Hepatocyte (in vitro differentiated cells): ENCODE measurements at places on chromosomes 3 and 15. TPM values are rescaled to one million over a fixed set of nuclear protein-coding genes. Genes with fewer than 3 reads are reported as not detected.
A peak's percentile ranks its signal among the peaks of the same experiment; 100 is the strongest.

- DNase-seq = no peak
These were observed 4.4 kb upstream of the FOXP1 start for GRCh38 chr3:71587958-71588357.

DNA sequence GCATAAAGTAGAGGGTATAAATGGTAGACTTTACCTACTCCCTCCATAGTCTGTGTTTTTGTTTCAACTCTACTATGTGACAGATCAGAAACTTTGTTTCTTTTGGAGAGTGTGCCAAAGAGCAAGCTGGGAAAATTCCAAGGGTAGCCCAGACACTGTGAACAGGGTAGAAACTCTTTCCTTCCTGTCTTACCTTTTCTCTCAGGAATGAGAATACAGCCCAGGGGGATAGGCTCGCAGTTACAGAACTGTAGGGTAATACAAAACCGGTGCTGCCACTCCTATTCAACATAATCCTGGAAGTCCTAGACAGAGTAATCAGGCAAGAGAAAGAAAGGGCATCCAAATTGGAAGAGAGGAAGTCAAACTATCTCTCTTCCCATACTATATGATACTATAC, 256.3 kb downstream of the CPNE4 start:
- DNase-seq = no peak

GRCh38 chr15:41780266-41780665, 6.0 kb downstream of the MAPKBP1 start:
- DNase-seq = peak; percentile 8

DNA sequence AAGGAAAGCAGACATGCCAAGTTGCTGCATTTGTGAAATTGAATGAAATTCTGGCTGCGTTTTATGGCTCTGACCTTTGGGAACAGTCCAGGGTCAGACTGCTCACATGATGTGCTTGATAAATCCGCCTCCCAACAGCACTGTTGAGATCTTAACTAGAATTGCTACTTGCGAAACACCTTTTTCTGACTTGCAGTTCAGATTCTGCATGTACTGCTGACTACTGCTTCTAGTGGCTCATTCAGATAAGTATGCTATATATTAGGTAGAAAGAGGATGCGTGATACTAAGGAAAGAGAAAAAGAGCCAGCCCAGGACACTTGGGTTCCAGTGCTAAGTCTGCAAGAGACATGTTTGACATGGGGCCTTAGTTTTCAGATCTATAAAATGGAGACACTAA, 129.4 kb downstream of the LPP start:
- DNase-seq = peak; percentile 65

- no peak for DNase-seq
These were observed 88.2 kb upstream of the LMCD1 start for GRCh38 chr3:8413337-8413926.

- DNase-seq = peak; percentile 54
These were observed 692.8 kb downstream of the AGBL1 start for GRCh38 chr15:86772369-86773059.

- no peak for DNase-seq
These were observed 79.5 kb upstream of the PCSK6 start for GRCh38 chr15:101568821-101569555.

DNA sequence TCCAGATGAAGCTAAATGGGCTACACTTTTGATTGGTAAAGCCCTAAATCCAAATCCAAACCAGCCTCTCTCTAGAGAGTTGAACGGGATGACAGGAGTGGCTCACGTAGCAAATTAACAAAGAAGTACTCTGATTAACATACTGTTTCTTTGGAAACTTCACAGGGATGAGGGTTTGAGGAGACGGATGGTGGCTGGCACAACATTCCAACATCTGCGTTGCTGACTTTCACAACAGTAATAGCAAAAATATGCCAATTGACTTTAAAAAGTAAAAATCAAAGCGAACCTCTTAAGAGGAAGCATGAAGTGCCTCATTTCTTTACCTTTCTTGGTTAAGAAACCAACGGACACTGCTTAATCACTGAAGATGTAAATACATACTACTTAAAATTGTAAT, 181.4 kb downstream of the TBL1XR1 start:
- no peak for DNase-seq

GRCh38 chr3:155318740-155319139, 25.3 kb upstream of the STRIT1 start:
- no peak for DNase-seq

- DNase-seq = peak; percentile 54
These were observed 906.0 kb upstream of the ALCAM start for GRCh38 chr3:104460477-104461406.

DNA sequence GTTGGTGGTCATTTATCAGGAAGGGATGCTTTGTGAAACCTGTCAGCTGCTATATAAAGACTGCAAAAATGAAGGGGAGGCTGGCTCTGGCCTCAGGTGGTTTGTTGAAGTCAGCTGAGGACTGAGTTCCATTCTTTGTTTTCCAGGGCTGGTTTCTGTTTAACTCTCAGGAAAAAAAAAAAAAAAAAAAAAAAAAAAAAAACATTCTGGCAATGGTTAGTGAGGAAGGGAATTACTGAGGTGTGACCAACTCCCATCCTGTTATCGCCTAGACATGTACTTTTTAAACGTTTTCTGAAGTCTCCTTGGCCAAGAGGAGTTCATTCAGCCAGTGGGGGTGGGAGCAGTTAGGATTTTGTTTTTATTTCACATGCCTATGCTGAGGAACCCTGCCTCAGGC, 316.3 kb downstream of the OXSM start:
- peak; percentile 9 for DNase-seq

- DNase-seq = peak; percentile 60
These were observed 675 bp downstream of the RBM15B start for GRCh38 chr3:51391566-51392354.

GRCh38 chr3:182908471-182908870, 71.9 kb downstream of the DCUN1D1 start:
- DNase-seq = no peak

- no peak for DNase-seq
These were observed 91.0 kb upstream of the MB21D2 start for GRCh38 chr3:193008654-193009053.

DNA sequence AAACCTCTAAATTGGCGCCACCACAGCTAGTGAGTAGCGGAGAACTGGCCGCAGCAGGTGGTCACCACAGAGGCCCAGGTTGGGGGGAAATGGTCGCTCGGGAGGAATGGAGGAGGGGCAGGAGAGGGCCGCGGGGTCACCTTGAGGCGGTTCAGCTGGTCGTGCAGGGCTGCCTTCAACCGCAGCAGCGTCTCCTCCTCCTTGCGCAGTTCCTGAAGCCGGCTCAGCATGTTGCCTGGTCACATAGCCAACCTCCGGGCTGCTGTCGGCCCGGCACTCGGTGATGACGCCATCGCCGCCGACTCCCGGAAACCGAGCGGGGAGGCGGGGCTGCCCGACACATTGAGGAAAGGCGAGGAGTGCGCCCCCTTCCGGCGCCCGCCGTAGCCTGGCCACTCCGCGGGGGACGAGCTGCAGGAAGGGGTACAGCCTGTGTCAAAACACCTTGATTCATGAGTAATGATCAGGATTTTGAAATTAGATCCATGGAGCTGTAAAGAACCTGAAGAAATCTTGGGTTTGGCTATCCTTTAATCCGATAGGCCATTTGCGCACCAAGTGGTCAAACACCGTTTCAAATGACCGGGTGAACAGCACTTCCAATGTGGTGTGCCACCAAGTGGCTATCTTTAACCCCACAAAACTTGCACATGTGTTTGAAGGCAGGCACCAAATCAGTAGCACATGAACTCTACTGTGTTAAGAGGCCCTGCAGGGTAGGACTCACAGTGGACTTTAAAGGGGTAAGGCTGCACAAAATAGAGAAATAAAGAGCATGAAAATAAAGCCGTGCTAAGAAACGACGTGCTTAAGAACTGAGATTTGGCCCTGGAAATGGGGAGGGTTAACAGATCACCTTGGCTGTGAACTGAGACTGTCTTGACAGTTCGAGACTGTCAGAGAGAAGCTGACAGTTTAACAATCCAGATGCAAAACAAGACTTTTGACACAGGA, at the start of gene SNAPC5:
TSS of gene SNAPC5 (minus strand) at position 261 of the 954 bp plus-strand sequence. CDS start at position 230, 31 bp downstream.
- DNase-seq = peak; percentile 98

DNA sequence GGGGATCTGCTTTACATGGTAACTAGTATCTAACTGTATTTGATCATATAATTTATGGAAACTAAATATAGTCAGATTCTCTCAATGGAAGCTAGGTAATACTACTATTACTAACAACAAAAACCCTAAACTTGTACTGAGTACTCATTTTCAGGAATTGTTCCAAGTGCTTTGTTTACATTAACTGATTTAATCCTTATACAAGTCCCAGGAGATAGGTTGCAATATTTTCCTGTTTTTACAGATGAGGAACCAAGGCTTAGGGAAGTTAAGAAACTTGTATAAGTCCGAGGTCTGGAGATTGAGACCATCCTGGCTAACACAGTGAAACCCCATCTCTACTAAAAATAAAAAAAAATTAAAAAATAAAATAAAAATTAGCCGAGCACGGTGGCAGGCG, 7.5 kb upstream of the MTHFS start:
- DNase-seq = no peak

GRCh38 chr3:171462224-171462623, 2.0 kb upstream of the TNIK start:
- DNase-seq = no peak

- no peak for DNase-seq
These were observed 2.3 kb downstream of the PLA2G4E start for GRCh38 chr15:42018306-42019224.

- no peak for DNase-seq
These were observed 188.2 kb downstream of the ITPR1 start for GRCh38 chr3:4681301-4681700.

GRCh38 chr15:70519004-70519365, 244.4 kb downstream of the UACA start:
- DNase-seq = no peak

- peak; percentile 65 for DNase-seq
These were observed 87.6 kb downstream of the FOXP1 start for GRCh38 chr3:71495708-71496472.

- DNase-seq = no peak
These were observed 8.5 kb downstream of the GYG1 start for GRCh38 chr3:148999806-149000205.

- DNase-seq = no peak
These were observed 37.6 kb upstream of the ATP11B start for GRCh38 chr3:182755712-182756111.

DNA sequence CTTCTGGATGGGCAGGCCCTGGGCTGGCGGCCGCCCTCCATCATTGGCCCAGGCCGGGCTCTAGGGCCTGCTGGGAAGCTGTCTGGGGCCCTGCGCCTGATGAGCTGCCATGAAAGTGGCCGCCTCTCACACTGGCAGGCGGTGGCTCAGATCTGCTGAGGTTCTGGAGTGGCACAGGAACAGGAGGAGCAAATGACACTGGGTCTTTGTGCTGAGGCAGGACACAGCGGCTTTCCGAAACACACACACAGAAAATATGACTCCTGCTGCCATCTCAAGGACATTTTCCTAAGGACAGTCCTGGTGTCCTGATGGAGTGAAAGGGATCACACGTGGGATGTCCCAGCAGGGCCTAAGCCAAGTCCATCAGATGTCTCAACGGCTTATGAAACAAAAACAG, 103.5 kb downstream of the NUP210 start:
- DNase-seq = no peak

- DNase-seq = no peak
These were observed 9.3 kb downstream of the GPR160 start for GRCh38 chr3:170047133-170047404.

DNA sequence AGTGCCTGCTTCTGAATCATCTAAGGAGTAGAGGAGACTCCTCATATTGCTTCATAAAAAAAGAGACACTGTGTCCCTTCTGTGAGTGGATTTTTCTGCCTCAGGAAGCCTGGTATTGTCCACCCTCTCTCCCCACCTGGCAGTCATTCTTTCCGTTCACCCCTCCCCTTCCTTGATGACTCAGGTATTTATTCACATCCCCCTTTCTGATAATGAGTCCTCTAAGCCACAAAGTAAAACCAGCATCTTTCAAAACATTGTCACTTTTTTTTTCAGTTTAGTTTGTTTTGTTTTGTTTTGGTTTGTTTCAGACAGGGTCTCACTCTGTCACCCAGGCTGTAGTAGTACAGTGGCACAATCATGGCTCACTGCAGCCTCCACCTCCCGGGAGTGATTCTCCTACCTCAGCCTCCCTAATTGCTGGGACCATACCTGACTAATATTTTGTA, 65.2 kb upstream of the UBE2E1 start:
- DNase-seq = peak; percentile 35

DNA sequence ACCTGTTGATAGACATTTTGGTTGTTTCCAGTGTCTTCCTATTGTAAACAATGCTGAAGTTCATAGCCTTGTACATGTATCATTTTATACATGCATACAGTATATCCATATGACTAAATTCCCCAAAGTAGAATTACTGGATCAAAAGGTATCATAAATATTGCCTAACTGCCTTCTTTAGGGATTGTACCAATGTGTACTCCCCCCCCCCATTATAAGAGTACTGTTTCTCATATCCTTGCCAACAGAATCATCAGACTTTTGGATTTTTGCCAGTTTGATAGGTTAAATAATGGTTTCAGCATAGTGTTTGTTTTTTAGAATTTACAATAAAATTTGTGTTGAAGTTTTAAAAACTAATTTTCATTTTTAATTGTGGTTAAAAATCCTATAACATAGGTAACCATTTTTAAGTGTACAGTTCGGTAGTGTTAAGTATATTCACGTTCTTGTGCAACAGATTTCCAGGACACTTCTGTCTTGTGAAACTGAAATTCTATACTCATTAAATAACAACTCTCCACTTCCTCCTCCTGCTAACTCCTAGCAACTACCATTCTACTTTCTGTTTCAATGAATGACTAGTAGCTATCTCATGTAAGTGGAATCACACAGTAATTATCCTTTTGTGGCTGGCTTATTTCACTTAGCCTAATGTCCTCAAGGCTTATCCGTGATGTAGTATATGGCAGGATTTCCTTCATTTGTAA, 30.8 kb upstream of the MAP3K13 start:
- no peak for DNase-seq

DNA sequence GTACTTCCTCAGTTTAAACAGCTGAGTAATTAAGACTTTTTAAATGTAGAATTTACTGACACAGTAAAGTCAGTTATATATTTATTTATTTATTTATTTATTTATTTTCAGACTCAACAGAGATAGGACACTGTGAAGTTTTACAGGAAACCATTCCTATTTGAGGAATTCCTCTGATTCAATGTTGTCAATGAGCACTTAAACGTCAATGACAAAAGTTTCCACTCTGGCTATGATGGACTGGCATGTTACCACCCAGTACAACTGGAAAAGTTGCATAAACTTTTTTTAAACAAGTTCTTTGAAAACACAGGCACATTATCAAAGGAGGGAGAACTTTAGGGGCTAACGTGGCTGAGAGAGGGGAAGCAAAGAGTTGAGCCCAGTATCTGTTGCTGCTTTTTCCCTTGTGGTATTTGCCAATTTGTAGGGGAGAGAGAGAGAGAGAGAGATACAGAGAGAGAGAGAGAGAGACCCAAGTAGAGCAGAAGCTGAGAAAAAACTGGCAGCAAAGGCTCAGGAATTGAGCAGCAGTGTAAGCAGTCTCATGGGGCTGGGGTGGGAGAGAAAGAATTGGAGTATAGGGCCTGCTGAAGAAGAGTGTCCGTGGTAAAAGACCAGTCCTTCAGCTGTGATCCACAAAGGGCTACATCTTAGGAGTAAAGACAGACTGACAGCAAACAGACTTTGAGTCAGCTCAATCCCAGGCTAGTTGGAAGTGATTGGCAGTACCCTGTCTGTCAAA, 18.3 kb upstream of the ACTC1 start:
- DNase-seq = no peak

KLHL40 gene
- total RNA-seq = not detected in 2 replicates

FURIN gene
- 62.6 and 67.9 TPM in 2 replicates for total RNA-seq

EDC3 gene
- total RNA-seq = 11.5 and 15.0 TPM in 2 replicates

WDR82 gene
- 50.9 and 52.1 TPM in 2 replicates for total RNA-seq

ATP13A5 gene
- total RNA-seq = 0.12 TPM in 1 of 2 replicates, not detected in the other

IL17RD gene
- 6.2 and 6.7 TPM in 2 replicates for total RNA-seq

FAM81A gene
- total RNA-seq = 0.47 and 0.52 TPM in 2 replicates

DNAJC17 gene
- 18.3 and 36.5 TPM in 2 replicates for total RNA-seq

RLBP1 gene
- not detected in 2 replicates for total RNA-seq

TERC gene
- 216 and 475 TPM in 2 replicates for total RNA-seq

LTK gene
- total RNA-seq = 0.83 and 1.6 TPM in 2 replicates
